ENCODE measurements at places on chromosomes 16 and 17. TPM values are rescaled to one million over a fixed set of nuclear protein-coding genes. Genes with fewer than 3 reads are reported as not detected.

Gene NACA2
- total RNA-seq, result not detected

Gene VASN
- total RNA-seq, result 10.3 TPM

Gene ARL17B
- total RNA-seq, result 4.8 TPM

Gene TNP2
- not detected for total RNA-seq

DNA sequence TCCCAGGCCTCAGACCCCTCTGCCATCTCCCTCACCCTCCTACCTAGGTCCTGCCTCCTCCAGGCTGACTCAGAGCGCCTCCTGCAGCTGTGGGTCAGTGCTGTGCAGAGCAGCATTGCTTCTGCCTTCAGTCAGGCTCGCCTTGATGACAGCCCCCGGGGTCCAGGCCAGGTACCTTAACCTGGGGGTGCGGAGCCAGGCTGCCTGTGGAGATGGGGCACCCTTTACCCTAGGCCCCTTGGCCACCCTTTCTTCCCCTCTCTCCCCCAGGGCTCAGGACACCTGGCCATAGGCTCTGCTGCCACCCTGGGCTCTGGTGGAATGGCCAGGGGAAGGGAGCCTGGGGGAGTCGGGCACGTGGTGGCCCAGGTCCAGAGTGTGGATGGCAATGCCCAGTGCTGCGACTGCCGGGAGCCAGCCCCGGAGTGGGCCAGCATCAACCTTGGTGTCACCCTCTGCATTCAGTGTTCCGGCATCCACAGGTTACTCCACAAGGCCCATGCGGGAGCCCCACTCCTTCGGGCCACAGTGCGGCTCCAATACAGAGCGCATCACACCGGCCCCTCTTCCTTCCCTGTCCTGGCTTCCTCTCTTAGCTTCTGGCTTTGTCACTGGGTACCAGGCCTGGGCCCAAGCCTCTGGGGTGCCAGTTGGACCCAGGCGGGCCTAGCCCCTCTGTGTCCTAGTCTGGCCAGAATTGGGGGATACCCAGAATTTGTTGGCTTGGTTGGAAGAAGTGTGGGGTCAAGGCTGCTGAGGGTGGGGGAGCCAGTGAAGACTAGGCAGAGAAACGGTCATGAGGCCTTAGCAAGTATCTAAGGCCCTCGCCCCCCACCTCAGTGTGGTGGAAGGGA is 5.0 kb upstream of the KCTD11 start:
- H3K27ac ChIP-seq, result no peak overlapping the region
- no peak for DNase-seq
- peaks cover 6% of the 10 kb centered on the region for H3K4me1 ChIP-seq
- H3K4me3 ChIP-seq, result no peak overlapping the region

DNA sequence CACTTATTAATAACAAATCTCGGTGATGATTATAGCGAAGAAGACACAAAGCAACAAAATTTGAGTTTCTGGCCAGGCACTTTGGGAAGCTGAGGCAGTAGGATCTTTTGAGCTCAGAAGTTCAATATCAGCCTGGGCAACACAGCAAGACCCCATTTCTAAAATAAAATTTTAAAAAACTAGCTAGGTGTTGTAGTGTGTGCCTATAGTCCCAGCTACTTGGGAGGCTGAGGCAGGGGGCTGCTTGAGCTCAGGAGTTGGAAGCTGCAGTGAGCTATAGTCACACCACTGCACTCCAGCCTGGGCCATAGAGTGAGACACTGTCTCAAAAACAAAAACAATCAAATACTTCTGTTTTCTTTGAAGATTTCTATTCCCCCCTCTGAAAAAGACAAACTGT is 104.9 kb downstream of the SYCE1L start:
- H3K4me3 ChIP-seq, result no peak overlapping the region
- H3K27ac ChIP-seq, result no peak overlapping the region
- H3K27me3 ChIP-seq, result no peaks in the 10 kb centered on the region
- 0 out of 2 replicates have a peak, but pooled peaks cover 1% of the 10 kb centered on the region for H3K4me1 ChIP-seq

DNA sequence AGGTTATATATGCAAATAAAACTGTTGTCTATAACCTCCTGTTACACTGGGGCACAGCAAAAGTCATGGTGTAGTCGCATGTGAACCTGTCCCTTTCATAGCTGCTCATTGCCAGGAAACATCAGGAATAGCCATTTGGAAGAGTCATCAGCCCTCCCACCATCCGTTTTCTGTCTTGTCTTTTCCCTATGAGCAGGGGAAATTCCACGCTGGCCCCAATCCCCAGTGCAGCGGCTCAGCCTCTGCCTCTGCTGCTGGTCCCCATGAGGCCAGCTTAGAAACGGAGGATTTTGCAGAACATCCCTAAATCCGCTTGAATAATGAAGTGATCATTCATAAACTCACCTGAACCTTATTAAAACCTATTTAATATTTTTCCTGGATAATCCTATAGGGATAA is 10.5 kb downstream of the MAPT start:
- no peak for DNase-seq
- H3K36me3 ChIP-seq, result no peaks in the 10 kb centered on the region
- H3K27me3 ChIP-seq, result peaks cover 49% of the 10 kb centered on the region
- no peak overlapping the region for H3K4me3 ChIP-seq

GRCh38 chr17:75589919-75590303 is 2.3 kb downstream of the MYO15B start:
- no peak for DNase-seq
- no peaks in the 10 kb centered on the region for H3K36me3 ChIP-seq
- H3K4me1 ChIP-seq, result no peaks in the 10 kb centered on the region
- H3K4me3 ChIP-seq, result no peak overlapping the region

- H3K27me3 ChIP-seq, result no peaks in the 10 kb centered on the region
- H3K4me1 ChIP-seq, result peaks cover 2% of the 10 kb centered on the region
- DNase-seq, result no peak
- H3K4me3 ChIP-seq, result no peak overlapping the region
These were observed 25.4 kb upstream of the NSRP1 start for GRCh38 chr17:30091121-30091670.

- DNase-seq, result no peak
- H3K27me3 ChIP-seq, result no peaks in the 10 kb centered on the region
These were observed 3.4 kb downstream of the TMEM11 start for GRCh38 chr17:21210411-21211076.

DNA sequence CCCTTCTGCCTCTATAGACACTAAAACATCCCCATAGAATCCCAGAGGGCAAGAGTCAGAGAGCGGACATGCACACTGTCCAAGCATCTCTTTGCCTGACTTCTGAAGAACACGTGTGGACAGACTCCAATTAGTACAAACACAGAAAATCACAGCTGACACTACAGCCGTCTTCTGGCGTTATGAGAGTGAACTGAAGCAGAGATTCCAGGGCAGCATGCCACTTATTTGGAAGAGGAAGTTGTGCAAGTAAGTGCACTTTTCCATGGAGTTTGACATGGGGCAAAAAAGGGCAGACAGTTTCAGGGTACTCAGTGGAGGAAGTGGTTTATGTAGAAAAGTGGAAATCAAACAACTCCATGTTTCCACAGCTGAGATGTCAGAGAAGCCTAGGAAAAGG is 16.8 kb upstream of the ZNF287 start:
- no peaks in the 10 kb centered on the region for H3K4me1 ChIP-seq
- DNase-seq, result no peak
- H3K27ac ChIP-seq, result no peak overlapping the region
- no peak overlapping the region for H3K4me3 ChIP-seq
- no peaks in the 10 kb centered on the region for H3K36me3 ChIP-seq

All from IMR-90 (cell line).